Astrocyte of the cerebellum (primary cell): ENCODE measurements at places on chromosomes 3 and 15.

GRCh38 chr3:138219255-138219654 lies 32.2 kb downstream of the ARMC8 start:
- DNase-seq, result no peak

DNA sequence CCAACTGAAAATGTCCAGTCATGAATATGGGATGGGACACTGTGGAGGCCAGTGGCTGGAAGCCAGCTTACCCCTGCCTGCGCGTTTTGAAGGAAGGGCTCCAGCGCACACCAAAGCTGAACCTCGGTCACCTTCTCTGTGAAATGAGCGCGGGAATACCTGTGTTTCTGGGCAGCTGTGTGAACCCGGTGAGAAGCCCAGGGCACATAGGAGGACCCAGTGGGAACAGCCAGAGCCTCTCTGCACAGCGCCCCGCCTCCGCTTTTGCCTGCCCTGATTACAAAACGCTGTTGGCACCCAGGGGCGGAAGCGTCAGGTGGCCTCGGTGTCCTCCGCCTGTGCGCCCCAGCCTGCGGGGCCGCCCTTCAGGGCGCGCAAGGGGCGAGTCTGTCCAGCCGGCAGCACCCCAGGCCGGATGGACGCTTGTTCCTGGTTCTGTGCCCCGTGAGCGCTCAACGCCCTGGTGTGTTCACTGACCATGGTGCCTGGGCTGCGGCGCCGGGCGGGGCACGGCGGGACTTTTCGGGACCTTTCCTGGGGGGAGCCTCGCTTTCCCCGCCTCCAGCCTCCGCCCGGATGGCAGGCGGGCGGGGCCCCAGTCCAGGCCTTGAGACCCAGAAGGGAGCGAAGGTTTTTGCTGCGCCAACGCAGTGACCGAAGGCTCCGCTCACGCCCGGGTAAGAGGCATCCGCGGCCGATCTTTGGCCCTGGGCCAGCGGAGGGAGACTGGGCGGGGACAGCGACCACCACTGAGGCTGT lies at the start of gene SQOR:
TSS of gene SQOR (plus strand) at position 598 of the 759 bp plus-strand sequence. CDS start 23,895 bp downstream, outside the sequence.
- DNase-seq, result no peak

GRCh38 chr3:197132916-197133530 lies 103.4 kb upstream of the MELTF start:
- DNase-seq, result peak; percentile 39

DNA sequence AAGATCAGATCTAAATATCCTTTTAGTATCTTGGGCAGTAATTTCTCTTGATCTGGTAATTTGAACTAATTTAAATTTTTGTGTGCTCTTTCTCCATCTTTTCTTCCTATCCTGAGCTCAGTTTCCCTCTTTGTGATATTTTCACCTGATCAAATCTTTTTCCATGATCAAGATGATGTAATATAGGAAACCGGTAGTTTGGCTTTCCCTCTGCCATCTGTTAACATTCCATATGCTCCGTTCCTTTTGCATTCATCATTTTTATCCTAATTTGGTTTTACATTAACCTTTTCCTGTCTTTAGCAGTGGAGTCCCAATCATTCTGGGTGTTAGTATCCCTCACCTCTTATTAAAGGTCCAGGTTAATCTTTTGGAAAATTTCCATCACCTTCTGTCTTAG lies 5.9 kb upstream of the ABHD6 start:
- DNase-seq, result no peak

DNA sequence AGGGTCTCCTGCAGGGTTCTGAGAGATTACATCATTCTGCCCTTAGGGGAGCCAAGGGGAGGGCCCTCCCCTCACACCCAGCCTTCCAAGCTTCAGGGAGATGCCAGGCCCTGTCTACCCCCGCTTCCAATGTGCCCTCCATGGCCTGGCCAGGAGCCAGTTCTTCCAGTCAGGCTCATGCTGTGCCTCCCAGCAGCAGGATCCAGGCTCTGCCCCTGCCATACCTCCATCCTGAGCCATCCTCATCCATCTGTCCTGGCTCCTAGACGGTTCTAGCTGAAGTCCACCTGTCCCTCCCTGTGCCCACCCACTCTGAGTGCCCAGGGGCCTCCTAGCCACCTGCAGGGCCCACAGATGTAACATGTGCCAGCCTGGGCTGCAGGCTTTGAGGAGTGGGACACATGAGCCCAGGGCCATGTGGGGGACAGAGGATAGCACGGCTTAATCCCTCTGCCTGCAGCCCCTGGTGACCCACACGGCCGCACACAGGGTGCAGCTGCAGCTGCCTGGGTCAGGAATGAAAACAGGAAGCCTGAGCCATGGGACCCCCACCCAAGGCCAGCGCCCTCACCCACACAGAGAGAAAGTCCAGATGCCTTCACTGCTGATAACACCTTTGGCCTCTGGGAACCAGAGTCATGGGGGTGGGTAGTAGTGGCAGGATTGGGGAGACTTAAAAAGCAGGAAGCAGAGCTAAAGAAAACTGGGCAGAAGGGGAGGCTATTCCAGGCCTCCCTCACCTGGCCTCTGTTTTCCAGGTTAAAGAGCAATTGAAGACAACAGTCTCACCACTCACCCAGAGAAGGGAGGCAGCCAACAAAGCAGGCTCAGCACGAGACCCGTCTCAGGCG lies 11.8 kb downstream of the PLCD1 start:
- DNase-seq, result no peak

DNA sequence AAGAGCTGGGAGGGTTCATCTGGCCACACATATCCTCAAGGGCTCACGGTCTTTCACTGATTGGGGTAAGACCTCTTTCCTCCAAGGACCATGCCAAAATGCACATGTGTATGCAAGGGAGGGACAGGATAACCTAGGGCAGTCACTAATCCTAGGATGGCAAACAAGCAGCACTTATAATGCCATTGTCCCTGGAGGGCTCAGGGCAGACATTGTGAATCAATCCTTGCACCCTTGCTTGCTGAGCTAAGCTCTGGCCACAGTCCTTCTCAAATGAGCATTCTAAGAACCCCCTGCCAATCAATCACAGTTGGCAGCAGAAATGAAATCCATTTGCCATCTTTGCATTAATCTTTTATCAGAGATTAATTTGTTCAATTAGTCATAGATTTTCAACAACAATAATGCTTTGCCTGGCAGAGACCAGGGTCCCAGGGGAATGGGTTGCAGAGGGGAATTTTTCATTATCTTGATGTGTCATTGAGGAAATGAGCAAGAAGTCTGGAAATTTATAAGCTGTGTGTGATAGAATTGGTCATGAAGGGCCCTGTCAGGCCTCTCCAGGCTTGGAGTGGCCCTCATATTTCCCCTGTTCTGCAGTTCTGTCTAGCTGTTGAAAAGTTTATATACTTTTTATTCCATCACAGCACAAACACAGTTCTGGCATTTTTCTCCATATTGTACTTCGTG lies 57.2 kb upstream of the KY start:
- no peak for DNase-seq

- DNase-seq, result no peak
Measured at GRCh38 chr3:120364821-120365220, 15.7 kb upstream of the LRRC58 start.

DNA sequence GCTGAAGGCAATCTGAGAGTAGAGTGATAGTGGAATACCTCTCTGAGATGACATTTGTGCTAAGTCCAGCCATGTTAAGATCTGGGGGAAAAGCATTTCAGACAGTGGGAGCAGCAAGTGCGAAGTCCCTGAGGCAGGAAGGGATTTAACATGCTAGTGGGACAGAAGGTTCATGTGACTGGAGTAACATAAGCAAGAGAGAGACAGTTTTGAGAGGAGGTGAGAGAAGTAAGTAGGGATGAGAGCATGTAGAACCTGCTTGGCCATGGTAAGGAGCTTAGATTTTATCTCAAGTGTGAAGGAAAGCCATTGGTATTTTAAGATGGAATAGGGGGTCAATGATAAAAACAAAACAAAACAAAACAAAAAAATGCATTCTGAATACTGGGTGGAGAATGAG lies 358.6 kb upstream of the KCNH8 start:
- no peak for DNase-seq

DNA sequence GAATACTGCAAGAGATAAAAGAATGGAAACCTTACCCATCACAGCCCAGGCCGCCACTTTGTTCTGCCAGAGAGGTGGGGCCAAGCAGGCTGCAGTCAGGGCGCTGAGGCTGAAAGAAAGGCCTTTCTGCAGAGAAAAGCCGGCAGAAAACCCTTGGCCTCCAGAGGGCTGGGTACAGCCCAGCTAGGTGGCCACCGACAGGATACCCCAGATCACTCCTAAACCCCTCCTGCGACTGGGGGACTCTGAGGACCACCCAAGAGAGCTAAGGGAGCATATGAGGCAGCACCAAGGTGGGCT lies 69.3 kb downstream of the SMAD6 start:
- DNase-seq, result no peak

DNA sequence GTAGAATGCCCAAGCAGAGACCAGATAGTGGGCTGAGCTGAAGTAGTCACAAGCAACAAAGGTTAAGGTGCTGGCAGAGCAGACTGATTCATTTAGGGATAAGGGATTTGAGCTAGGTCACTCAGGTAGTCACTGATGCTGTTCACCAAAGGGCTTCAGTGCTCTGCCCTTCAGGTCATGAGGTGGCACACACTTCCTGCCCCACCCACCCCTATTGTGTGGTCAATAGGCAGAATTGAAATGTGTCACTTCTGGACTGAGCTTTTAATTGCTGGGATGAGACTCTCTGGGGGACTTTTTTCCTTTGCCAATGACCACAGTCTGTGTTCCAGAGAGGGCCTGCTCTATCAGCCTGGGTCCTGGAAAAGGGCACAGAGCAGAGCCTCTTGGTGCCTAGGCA lies 2.9 kb upstream of the DIS3L start:
- DNase-seq, result no peak

DNA sequence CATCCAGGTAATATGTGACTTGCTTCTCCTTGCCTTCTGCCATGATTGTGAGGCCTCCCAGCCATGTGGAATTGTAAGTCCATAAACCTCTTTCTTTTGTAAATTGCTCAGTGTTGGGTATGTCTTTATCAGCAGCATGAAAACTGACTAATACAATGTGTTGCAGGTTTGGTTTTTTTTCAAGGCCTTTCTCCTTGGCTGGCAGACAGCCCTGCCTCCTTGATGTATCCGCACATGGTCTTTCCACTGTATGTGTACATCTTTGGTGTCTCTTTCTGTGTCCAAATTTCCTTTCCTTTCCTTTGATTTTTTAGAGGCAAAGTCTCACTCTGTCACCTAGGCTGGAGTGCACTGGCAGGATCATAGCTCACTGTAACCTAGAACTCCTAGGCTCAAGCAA lies 260.1 kb downstream of the TUSC7 start:
- no peak for DNase-seq

DNA sequence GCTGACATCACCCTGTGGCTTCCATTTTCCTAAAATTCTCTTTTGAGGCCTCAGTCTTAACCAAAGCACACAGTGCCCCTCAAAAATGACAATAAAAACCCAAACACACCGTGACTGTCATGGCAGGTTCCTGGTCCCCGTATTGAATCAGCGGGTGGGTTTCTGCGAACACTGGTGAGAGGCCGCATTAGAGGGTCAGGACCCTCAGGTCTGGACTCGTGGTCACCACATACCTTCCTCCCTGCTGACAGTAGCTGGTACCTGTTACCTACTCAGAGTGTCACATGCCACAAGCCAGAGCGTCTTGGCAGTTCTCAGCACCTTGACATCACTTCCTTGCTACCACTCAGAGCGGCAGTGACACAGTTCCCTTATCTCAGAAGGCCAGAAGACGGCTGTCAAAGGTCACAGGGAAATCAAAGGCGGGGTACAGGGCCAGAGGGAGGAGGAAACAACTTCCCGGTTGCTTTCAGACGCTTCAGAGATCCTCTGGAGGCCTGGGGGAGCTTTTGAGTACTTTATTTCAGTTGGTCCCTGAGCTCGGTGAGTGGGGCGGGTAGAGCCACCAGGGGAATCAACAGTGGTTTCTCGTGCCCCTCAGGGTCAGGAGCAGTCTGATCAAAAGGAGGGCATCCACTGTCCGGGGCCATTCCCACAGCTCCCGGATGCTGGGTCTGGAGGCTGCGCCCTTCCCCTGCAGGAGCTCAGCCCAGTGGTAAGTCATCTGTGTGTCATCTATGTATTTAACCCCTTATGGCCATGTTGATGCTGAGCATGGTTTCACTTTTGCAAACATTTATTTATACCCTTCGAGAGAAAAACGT lies at the start of the genes CCR5AS and CCRL2:
TSS of gene CCR5AS (minus strand) at position 279 of the 824 bp plus-strand sequence.
TSS of gene CCRL2 (plus strand) at position 472 of the 824 bp plus-strand sequence. CDS start 821 bp downstream, outside the sequence.
- DNase-seq, result no peak

DNA sequence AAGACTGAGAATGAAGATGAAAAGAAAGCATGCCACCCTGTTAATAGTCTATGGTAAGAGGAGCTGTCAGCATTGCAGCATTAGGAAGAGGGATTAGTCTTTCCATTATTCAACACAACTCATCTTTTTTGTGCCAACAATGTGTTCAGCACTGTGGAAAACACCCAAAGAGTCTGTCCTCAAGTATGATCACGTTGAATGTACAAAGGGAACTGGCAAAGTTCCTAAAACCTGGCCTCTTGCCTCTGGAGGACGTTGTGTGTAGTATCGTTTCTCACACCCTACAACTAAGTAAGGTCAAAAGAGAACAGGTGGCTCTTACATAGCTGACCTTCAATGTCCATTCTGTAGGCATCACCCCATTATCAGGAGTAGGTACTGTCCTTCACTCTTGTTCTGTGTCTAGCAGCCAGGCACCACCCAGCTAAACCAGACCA lies 147.9 kb upstream of the THBS1 start:
- DNase-seq, result no peak

- DNase-seq, result no peak
Measured at GRCh38 chr3:5160940-5161858, 26.3 kb upstream of the EDEM1 start.

DNA sequence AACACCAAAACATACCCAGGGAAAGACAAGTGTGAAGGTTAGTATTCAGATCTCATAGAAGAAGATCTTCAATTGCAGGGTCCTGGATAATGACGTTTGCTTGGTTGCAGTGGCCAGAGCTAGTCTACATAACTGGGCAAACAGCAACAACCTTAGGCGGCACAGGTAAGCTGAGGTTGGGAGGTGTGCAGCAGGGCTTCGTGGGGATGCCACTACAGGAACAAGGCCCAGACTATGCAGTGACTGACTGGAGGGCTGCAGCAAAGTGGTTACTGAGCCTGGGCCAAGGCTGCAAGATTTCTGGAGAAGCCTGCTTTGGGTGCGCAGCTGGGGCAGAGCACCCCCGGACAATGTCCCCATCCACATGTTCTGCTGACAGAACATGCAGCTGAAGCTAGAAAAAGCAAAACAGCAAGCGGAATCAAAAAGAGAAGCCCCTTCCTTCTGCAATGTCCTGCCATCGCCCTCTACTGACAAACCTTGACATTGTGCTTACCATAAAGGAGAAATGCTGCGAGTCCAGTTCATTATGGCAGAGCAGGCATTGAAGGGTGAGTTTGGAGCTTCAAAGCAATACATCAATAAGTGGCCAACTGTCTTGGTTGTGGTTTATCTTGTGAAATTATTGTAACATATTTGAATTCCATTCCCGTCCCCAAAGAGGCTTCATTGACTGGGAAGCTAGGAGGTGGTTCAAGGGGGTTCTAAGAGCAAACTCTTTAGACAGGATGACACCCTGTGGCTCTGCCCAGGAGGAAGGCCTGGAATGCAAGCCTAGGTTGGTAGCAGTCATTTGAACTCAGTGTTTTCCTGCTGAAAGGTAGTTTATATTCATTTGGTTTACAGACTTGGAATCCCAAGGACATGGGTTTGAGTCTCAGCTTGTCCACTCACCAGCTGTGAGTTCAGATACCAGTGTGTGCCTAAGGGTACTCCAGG lies 217.0 kb downstream of the PDCD6IP start:
- no peak for DNase-seq
